ENCODE measurements at places on chromosomes 3 and 15. TPM values are rescaled to one million over a fixed set of nuclear protein-coding genes. Genes with fewer than 3 reads are reported as not detected.

DNA sequence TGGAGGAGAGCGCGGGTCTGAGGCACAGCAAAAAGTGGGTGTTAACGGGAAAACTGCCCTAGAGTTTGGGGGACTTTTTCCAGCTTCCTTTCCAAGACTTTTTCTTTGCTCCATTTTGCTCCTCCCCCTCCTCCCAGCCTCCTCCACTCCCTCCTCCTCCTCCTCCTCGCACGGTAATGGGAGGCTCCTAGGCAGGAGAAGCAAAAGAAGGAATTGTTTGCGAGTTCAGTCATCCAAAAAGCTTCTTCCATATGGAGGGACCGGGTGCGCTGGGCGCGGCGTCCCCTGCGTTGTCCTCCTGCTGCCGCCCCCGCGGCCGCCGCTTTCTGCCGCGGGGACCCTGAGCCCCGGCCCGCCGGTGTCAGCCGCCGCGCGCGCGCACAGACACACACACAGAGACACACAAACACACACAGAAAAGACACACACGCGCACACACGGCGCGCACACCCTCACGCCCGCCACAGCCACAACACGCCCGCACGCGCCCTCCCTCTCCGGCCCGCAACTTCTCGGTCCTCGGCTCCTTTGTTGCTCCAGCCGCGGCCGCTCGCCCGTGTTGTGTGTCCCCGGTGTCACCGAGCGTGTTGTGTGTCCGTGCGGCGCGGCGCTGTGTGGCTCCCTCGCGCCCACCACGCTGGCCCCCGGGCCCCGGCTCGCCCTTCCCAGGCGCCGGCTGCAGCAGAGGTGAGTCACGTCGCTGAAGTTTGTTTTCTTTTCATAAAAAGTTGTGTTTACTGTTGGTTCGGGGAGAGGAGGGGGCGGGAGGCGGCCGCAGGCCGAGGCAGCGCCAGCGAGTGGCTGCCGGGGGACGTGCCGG lies at the start of gene BOC:
TSS of gene BOC (plus strand) at position 228 of the 820 bp plus-strand sequence. CDS start 38,246 bp downstream, outside the sequence.
- DNase-seq = no peak

- no peak for DNase-seq
These were observed 17.3 kb downstream of the MTMR10 start for GRCh38 chr15:30974112-30974511.

DNA sequence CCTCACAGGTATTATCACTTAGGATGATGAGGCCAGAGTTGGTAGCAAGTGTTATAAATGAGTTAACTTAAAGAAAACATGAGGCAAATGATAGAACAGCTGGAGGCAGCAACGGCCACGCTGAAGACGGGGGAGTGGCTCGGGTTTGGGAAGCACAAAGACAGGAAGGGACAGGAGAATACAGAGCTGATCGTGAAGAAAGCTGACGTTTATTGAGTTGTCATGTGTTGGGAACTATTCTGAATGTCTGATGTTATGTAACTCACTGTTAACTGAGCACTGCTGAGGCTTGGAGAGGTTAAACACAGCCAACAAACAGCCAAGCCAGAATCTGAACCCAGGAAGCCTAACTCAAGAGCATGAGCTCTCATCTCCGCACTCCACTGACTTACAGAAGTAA lies 42.3 kb downstream of the FGD5 start:
- DNase-seq = no peak

- no peak for DNase-seq
These were observed 75.4 kb upstream of the RGMA start for GRCh38 chr15:93164409-93164808.

GRCh38 chr15:51382787-51383186 lies 41.3 kb downstream of the GLDN start:
- no peak for DNase-seq

DNA sequence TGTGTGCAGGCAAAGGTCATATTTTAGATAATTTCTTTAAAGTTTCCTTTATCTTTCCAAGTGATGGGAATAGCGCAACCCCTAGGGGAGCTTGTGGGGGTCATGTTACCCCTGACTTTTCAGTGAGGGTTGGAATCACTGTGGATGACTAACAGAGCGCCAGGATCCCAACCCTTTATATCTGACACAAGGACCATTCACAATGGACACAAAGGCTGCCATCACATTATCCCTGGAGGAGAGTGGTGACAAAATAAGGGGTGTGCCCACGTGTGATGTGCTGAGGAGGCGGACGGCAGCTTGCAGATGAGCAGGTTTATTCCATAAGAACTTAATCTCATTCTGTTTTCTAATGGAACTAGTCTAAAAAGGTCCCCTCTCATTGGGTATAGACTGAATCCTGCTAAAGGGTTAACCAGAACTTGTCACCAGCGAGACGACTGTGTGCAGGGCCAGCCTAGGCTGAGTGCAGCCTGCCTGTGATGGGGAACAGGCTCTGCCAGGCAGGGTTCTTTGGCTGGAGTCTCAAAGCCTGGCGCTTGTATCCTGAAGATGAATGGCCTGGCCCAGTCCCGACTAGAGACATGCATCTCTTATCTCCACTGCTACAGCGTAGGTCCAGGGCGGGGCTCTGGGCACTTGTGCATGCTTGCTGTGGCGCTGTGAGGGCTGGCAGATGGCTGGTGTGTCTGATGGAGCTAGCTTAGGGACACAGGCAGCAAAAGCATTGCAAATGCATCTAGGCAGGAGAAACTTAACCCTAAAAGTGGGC lies 50.2 kb downstream of the CHDH start:
- no peak for DNase-seq

- DNase-seq = peak; percentile 40
These were observed 4.6 kb upstream of the HACD3 start for GRCh38 chr15:65525622-65526021.

DNA sequence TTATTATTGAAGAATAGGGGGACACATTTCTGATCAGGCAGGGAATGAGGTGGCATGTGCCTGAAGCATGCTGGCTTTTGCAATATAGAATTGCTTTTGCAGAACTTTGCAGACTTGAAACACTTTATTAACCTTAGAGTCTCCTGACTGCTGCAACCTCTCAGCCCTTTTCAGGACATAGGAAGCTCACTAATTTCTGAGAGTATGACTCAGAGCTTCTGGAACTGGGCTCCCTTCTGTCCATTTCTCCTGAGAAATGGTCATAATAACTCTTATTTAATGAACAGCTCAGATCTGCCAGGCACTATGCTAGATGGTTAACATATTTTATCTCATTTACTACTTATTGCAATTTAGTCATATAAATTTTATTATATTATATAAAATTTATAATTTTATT lies 38.6 kb upstream of the DGKG start:
- no peak for DNase-seq

DNA sequence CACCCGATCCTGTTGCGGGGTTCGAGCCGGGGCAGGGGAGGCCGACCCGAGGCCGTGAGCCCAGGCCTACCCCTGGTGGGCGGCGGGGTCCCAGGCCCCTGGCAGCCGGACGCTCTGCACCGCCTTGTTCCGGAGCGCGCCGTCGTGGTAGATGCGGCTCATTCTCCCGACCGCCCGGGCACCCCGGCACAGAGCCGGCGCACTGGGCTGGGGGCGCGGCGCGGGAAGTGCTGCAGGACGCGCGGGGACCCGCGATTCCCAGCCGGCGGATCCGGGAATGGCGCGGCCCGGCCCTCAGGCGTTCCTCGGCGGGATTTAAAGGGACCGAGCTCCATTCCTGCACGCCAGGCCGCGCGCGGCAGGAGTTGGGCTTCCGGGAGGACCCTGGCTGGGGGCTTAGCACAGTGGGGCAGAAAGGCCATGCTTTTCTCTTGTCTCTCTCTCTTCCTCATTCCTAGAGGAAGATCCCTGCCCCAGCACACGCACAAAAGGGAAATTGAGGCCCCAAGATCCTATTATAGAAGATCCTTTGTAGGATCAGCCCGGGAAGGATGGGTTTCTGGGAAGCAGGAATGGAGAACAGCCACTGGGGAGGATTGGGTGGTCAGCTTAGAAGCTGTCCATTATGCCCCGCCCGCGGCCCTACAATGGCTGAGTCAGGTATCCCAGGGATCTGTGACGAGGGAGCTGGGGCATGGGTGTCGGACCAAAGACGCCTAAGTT lies at the start of gene ARPIN:
TSS of gene ARPIN (minus strand) at position 279 of the 723 bp plus-strand sequence. CDS start at position 162, 117 bp downstream.
- DNase-seq = no peak

- DNase-seq = no peak
These were observed 106.3 kb upstream of the ALCAM start for GRCh38 chr3:105260385-105260784.

- DNase-seq = no peak
These were observed 226.2 kb upstream of the TP63 start for GRCh38 chr3:189404797-189405484.

DNA sequence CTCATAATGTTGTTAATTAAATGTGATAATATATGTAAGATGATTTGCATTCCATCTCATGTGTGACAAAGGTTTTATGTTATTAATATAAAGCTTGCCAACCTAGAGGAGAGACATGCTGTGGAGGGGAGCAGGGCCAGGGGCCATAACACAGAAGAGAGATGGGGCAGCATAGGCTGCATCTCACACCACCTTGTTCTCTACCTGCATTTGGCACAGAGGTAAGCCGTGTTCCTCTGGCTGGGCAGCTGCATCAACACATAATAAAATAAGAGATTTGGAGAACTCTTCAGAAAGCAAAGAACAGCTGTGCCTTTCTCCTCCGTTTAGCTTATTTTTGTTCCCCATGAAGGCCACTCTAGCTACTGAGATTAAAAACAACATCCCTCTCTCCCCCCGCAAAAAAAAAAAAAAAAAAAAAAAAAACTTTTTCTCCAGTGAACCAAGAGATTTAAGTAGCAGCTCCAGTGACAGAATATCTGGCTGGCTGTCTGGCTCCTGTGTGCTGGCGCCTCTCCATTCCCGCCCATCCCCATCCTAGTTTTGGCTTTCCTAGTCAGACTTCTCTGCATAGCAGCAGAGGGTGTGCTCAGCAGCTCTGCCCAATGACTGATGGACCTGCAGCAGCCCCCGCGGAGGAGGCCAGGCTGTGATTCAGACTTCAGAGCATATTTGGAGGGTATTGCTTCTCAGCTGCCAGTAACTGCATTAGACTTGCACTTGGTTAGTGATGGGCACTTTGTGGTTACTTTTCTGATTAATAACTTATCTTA lies 52.2 kb upstream of the STXBP5L start:
- no peak for DNase-seq

GRCh38 chr3:10330319-10330718 lies 9.4 kb upstream of the SEC13 start:
- no peak for DNase-seq

DNA sequence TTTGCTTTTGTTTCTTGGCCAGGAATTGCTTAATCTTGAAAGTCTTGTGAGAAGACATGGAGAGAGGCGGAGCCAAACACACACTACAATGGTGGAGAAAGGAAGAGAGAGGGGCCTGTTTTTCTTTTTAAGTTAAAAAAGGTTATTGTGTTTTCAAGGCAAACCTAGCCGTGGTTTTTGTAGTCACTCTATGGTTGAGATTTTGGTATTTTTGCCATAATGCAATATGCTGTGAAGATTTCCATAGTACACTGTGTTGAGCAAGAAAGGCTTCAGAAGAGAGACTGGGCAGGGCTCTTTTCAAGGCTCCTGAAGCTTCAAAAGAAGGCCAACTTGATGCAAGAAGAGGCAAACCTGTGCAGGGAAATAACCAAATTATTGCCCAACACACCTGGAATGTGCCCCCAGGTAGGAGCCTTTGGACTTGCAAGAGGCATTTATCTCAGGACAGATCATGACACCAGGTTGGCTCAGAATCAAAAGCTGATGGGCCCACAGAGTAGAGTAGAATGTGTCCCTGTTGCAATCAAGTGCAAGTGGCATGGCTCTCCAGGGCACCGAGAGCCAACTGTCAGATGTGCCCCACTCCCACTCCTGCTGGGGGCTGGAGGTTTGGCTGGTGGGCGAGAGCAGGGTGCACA lies 22.1 kb downstream of the AMOTL2 start:
- no peak for DNase-seq

DNA sequence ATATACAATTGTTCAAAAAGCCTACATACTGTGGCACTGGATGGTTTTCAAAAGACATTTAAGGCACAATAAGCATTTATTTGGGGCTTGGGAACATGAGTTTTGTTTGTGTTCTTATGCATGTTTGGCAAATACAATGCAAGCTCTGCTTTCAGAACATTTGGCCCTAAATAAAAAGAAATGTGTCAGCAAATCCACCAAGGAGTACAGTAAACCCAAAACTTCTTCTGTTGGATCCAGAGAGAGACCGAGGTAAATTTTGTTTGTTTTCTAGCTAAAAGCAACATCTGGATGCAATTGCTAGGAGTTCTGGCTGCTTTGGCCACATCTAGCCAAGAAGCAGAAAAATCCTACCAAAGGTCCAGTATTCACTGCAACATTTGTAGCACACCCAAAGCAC lies 168.8 kb downstream of the DCLK3 start:
- no peak for DNase-seq

- DNase-seq = no peak
These were observed 1.7 kb downstream of the TIPARP start for GRCh38 chr3:156675830-156676767.

DNA sequence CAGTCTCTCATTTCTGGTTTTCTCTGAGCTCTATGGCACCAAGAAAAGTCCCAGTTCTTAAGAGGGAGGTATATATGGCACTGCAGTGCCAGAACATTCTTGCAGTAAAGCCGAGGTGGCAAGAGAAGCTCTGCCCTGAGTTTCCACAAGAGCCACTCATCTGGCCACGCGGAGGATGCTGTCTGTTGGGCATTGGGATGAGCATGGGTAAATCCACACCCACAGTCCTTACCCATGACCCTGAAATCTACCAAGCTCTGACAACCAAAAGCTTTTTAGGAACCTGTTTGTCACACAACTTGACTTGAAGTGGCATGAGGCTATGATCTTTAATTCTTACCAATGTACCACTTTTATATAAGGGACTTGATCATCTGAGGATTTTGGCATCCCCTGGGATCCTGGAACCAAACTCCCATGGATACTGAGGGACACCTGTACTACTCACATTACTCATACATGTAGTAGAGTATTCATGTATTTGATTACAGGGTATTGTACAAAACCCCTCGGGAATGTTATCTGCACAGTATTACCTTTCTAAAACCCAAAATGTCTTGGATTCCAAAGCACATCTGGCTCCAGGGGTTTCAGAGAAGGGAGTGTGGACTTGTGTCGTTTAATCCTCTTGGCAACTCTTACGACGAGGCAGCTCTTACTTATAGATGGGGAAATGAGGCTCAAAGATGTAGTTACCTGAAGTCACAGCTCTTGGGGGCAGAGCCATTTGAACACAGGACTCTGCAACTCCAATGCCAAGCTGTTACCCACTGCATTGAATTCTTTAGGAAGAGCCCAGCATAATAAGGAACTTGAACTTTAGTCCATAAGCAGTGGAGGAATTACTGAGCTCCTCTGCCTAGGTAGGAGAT lies 8.8 kb downstream of the RPL32 start:
- DNase-seq = no peak

GRCh38 chr15:39285071-39285470 lies 295.8 kb upstream of the THBS1 start:
- DNase-seq = no peak

GRCh38 chr3:26406636-26407035 lies 215.9 kb upstream of the LRRC3B start:
- DNase-seq = no peak

Gene IQCH
- total RNA-seq = 6.6 TPM

Gene PARP3
- 21.4 TPM for total RNA-seq
